T-helper 2 cell (primary cell): ENCODE measurements at places on chromosomes 5 and 9.

- no peak for DNase-seq
Measured at GRCh38 chr5:56211298-56211865, 21.7 kb downstream of the ANKRD55 start.

- no peak for DNase-seq
Measured at GRCh38 chr9:87725356-87725899, 491 bp upstream of the CTSL start.

- no peak for DNase-seq
Measured at GRCh38 chr5:155147222-155147621, 133.7 kb downstream of the KIF4B start.

- DNase-seq = no peak
Measured at GRCh38 chr9:105157171-105157583, 87.3 kb upstream of the SLC44A1 start.

GRCh38 chr5:89712134-89712700 lies 697.3 kb downstream of the CETN3 start:
- no peak for DNase-seq

DNA sequence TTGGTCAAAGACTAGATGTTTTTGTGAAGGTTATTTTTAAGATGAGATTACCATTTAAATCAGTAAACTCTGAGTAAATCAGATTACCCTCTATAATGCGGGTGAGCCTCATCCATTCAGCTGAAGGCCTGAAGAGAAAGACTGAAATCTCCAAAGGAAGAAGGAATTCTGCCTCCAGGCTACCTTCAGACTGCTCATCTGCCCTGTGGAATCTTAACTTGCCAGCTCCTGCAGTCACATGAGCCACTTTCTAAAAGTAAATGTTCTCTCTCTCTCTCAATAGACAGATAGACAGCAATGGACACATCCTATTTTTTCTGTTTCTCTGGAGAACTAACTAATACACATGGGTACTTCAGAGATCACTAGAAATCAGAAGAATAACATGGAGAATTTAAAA lies 182.8 kb downstream of the CFAP90 start:
- no peak for DNase-seq

DNA sequence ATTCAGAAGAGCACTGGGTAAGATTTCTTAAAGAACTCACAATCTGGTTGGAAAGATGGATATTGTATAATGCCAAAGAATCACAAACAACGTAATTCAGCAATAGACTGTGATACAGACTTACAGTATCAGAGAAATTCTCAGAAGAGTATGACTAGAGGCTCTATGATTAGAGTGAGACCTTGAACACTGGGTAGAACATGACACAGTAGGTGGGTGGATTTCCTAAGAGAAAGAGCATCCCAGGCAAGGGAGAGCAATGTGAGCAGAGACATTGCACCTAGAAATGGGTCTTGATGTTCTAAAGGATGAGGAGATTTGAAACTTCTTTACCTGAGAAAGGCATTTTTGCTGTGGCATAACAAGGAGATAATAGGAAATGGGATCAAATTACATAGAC lies 27.3 kb upstream of the CAST start:
- no peak for DNase-seq

DNA sequence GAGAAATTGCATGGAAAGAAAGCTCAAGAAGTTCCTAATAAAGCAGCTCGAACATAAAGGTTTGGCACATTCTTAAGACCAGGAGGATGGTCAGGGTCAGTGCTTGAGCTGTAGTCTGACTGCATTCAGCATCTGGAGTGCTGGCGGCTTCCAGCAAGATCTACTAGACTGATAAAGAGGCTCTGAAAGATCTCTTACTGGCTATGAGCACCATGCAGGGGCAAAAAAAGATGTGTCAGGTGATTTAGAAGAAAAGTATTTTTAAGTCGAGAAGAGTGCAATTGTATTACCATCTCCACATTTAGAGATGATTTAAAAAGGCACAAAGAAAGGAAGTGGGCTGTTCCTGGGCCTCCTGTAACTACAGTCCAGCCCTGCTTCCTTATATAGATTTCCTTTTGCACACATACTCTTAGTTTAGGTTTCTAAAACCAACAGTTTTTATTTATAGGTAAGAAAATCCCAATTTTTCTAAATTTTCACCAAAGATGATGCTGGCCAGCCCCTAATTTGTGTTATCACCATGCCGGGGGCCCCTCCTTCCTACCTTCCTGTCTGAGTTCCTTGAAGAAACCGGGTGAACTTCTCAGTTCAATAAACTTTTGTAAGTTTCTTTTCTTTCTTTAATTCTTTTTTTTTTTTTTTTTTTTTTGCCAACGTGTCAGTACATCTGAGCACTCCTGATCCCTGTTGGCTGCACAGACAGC lies 65.9 kb upstream of the PLPP1 start:
- DNase-seq = peak; percentile 86

- DNase-seq = no peak
Measured at GRCh38 chr9:120394058-120394669, 185.8 kb downstream of the CDK5RAP2 start.

DNA sequence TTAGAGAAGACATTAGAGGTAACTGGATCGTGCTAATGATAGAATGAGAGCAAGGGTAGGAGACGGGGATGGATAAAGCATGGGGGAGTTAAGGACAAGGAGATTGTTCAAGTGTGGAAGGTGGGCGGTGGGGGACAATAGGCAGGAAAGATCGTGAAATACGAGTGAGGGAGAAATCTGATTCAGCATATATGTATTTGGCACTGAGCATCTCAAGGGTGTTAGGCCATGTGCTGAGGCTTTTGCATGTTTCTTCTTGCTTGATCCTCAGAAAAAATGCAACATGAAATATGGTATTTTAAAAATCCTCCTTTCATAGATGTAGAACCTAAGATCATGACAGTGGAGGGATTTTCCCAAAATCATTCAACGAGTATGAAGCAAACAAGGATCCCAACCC lies 240.5 kb downstream of the PAPPA start:
- DNase-seq = no peak

DNA sequence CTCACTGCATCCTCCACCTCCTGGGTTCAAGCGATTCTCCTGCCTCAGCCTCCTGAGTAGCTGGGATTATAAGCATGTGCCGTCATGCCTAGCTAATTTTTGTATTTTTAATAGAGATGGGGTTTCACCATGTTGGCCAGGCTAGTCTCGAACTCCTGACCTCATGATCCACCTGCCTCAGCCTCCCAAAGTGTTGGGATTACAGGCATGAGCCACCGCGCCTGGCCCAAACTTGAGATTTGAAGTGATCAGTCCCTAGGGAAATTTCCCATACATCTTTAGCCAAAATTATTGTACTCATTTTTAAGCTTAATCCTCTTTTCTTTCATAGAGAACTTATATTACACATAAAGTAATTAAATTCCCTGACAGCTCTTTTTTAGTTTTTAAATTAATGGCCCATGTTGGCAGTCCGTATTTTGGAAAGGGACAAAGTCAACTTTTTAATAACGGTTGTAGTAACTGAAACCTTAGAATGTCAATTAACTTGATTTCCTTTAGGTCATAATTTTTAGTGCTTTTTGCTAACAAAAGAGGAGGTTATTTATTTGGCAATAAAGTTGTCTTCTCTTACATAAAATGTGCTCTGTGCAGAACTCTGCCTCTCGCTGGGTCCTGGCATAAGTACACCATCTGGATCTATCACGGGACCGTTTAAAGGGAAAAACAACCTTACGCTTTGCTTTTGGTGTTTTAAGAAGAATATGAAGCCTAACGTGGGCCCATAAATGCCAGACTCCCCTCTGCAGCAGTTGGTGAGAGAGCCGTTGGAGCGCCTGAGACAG lies 142.3 kb upstream of the OTULINL start:
- DNase-seq = no peak

- no peak for DNase-seq
Measured at GRCh38 chr5:67090593-67090992, 106.0 kb downstream of the CD180 start.

GRCh38 chr5:61467766-61468482 lies 135.9 kb downstream of the ZSWIM6 start:
- DNase-seq = no peak

DNA sequence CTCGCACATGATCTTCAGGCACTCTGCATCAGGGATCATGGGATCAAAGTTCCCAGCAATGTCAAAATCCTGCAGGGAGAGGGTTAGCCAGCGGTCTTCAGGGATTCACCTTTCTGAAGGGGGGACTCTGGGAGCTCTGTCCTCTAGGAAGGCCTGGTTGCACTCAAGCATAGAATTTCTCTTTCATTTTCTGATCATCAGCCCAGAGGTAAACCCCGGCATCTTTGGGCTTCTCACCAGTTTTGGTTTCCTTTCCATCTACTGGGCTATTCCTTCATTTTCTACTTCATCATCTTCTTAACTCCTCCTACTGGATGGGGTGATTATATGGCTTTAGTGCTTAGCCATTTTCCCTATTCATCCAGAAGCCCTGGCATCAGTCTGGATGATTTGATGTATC lies 4.6 kb upstream of the DND1 start:
- no peak for DNase-seq

- DNase-seq = no peak
Measured at GRCh38 chr9:136107953-136108647, 10.6 kb downstream of the TMEM250 start.

DNA sequence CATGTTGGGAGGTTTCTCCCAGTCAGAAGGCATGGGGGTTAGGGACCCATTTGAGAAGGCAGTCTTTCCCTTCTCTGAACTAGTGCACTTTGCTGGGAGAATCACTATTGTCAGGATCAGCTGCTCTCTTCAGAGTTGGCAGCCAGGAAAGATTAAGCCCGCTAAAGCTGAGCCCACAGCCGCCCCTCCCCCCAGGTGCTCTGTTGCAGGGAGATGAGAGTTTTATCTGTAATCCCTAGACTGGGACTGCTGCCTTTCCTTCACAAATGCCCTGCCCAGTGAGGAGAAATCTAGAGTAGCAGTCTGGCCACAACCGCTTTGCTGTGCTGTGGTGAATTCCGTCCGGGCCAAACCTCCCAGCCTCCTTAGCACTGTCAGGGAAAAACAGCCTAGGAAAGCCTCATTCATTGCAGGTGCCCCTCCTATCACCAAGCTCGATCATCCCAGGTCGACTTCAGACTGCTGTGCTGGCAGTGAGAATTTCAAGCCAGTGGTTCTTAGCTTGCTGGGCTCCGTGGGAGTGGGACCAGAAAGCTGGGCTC lies 69.8 kb downstream of the CNTLN start:
- no peak for DNase-seq

- no peak for DNase-seq
Measured at GRCh38 chr5:116011046-116011445, 21.2 kb upstream of the ARL14EPL start.

GRCh38 chr5:166786889-166787288 lies 1504.6 kb upstream of the WWC1 start:
- no peak for DNase-seq

GRCh38 chr9:135862809-135863208 lies 44.5 kb downstream of the CAMSAP1 start:
- DNase-seq = no peak

DNA sequence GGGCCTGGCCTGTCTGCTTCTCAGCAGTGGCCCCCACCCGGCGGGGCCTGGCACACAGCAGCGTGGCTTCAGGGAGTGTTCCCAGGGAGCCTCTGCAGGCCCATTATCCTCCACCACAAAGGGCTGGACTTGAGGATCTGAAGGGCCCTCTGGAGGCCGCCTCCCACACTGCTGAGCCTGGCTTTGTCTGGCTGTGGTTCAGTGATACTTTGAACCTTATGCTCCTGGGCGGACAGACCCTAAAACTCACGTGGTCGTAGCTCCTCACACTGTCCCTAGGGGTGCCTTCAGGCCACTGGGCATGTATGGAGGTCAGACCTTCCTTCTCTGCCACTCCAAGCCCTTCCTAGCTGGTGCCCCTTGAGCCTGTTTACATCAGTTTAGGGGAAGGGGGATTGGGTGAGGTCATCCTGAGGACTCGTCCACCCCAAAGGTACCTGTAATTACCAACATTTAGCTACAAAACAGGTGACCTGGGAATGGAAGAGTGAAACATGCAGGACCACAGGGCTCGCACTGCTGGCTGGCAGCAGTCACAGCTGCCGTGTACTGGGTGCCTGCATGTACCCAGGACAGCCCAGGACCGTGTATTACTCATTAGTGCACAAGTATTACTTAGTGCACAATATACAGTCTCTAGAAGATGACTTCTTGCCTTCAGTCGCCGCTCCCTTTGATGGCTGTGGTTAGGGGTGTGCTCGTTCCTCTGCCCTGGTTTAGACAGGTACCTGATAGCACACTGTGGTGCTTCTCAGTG lies 8.5 kb downstream of the GRHPR start:
- DNase-seq = no peak

- no peak for DNase-seq
Measured at GRCh38 chr9:126084008-126084407, 242.6 kb upstream of the MVB12B start.

DNA sequence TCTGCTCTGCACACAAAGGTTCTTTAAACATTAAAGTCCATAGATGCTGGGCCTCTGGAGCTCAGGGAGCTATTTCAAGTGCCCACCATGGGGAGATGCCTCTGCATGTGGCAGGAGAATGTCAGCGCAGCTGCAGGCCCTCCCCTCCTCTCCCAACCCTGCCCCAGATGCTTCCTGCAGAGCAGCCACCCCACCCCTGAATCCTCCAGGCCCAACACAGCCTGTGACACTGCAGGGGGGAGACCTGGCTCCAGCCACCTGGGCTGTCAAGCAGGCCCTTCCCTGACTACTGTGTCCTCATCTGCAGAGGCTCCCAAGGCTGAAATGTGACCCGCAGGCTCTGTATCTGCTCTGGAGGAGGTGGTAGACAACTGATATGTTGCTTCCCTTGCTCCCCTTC lies 213.9 kb downstream of the GABBR2 start:
- DNase-seq = no peak

- no peak for DNase-seq
Measured at GRCh38 chr5:40217553-40217952, 462.2 kb upstream of the PTGER4 start.

- no peak for DNase-seq
Measured at GRCh38 chr5:42387563-42387962, 35.7 kb upstream of the GHR start.

DNA sequence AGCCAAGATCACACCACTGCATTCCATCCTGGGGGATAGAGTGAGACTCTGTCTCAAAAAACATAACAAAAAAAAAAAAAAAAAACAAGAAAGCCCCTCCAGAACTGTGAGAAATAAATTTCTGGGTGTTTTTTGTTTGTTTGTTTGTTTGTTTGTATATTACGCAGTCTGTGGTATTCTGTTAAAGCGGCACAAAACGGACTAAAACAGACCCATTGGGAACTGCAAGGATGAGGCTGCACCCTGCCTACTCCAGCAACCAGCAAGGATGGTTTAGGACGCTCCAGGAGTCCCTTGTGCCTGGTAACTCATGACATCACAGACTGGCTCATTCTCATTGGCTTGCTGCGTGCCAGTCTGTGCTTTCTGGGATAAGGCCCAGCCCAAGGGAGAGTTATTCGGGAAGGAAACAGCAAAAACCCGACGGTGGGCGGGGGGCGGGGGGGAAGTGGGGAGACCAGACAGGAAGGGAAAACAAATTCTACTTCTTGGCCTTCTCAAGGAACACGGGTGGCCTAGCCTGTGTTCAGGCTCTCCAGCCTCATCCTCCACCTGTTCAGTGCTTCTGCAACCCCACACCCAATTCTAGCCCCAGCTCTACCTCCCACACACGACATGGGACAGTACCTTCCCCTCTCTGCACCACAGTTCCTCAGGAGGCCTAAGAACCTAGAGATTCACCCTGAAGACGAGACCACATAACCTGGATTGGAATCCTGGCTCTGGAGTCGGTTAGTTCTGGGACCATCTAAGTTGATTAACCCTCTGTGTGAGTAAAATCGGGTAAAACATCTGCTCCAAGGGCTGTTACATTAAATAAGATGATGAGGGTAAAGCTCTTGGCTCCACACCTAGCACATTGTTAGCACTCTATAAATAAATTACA lies 2.8 kb downstream of the CD74 start:
- DNase-seq = peak; percentile 35
